Urinary bladder (tissue), 4 donors: ENCODE measurements at places on chromosomes 11 and 22.

GRCh38 chr11:79259800-79260199 lies 181.0 kb downstream of the TENM4 start:
- no peak for DNase-seq

DNA sequence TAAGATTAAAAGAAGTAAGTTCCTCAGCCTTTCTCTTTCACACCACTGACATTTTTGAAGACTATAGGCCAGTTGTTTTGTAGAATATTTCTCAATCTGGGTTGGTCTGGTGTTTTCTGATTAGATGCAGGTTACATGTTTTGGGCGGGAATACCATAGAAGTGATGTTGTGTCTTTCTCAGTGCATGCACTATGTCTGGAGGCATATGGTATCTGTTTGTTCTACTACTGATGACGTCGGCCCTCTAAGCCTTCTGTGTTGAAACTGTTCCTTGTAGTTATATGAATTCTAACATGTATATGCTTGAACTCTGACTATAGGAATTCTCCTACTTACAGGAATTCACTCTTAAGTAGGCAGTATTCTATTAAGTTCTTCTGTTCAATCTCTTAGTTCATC lies 21.6 kb downstream of the ZFTA start:
- DNase-seq, result no peak

DNA sequence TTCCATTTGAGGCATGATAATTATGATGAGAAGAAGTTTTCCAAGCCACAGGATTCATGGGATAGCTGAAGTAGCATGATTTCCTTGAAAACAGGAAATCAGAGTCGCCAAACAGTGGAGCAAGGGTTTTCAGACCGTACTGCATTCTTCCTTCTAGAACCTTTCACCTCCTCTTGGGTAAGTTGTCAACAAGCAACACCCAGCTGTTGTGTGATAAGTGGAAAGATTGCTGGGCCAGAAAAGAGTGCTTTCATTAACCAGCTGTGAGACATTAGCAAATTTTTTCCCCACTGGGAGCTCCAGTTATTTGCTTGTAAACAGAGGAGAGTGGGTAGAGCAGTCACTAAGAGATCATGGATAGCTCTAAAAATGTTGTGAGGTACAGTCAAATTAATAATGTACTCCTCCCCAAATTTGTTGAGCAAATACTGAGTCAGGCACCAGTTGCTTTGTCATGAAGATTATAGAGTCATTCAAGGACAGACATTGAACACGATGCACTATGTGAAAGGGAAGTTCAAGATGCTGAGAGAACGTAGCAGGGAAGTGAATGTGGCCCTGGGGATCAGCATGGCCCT lies 11.7 kb upstream of the MPEG1 start:
- DNase-seq, result no peak

DNA sequence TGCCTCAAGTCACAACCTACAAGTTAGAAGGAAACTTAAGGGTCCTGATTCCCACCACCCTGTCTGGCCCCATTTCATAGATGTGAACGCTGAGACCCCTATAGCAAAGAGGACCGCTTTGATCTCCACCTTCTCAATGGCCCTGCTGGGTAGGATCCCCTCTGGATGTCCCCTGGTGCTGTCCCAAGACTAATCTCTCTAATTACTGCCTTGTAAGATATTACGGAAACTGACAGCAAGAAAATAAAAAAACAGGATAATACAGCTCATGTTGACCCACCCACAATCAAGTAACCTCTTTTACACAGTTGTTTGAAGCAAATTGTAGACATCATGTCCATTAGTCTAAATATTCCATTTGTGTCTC lies 20.9 kb downstream of the IGLL5 start:
- DNase-seq, result no peak

- DNase-seq, result no peak
Observed at GRCh38 chr11:3037040-3037944, 19.9 kb downstream of the CARS1 start.
